Natural killer cell (primary cell): ENCODE measurements at places on chromosomes 13 and 19.

GRCh38 chr19:1822210-1822609 is 10.1 kb upstream of the ATP8B3 start:
- no peak for DNase-seq

- DNase-seq: no peak
These were observed 171.5 kb upstream of the CSNK1A1L start for GRCh38 chr13:37277007-37277406.

- no peak for DNase-seq
These were observed 110.8 kb upstream of the PABPC3 start for GRCh38 chr13:24985107-24985506.

DNA sequence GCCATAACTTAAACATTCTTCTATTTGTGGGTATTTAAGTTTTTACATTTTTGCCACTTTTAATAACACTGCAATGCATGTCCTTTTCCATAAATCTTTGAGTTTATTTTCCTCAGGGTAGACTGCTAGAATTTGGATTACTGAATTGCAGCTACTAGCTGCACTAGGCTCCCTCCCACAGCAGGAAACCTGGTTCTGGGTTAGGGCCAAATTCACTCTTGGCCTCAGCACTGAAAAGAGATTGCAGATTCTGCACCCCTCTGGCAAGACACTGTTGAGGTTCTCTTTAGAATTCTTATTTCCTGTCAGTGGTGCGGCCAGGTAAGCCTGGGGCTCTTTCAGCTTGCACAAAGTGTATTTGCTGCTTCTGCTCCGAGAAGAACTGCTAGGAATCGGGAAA is 155.7 kb downstream of the ENOX1 start:
- no peak for DNase-seq

DNA sequence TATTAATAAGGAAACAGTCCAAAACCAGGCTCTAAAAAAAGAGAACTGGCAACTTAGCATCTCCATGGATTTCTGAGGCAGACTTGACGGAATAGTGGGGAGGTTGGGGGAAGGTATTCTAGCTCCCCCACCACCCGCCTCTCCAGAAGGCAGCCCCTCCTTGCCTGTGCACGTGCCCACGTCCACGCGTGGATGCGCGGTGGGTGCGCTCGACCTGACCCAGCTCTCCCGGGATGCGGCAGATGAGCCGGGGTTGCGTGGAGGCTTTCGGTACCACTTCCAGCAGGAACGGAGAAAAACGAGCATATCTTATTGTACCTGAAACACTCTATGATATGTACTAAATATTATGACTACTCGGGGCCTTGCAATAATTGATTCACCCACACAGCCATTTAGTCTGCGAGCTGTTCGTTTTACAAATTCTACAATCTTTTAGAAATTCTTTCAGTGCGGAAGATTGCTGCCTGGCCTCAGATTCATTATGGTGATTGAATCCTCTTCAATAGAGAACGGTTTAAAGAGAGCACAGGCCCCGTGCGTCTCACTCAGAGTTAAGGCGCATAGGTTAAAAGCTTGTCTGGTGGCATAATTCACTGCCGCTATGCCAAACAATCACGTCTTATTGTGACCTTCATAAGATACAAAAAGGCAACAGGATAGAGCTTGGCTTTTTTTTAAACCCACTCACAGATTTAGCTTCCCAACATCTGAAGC is 117.9 kb downstream of the URI1 start:
- no peak for DNase-seq

GRCh38 chr19:39676004-39676403 is 20.3 kb downstream of the LGALS16 start:
- no peak for DNase-seq

DNA sequence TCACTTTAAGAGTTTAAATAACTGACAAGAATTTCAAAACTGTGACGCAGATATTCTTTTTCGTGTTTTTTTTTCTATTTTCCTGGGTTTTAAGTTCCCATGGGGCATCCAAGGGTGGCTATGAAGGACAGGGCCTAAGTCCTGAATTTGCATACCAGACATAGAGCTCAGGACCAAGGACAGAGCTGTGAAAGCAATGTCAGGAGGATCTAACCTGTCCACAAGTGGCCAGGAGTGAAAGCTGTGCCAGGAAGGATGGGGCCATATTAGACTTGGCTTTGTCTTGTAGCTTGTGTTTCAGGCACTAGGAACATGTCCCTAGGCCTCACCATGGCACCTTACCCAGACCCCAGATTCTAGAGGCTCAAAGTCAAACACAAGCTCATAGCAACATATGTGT is 289.4 kb upstream of the MIR17HG start:
- no peak for DNase-seq

GRCh38 chr13:73228546-73228945 is 169.7 kb downstream of the KLF5 start:
- no peak for DNase-seq

GRCh38 chr13:100465558-100465957 is 123.0 kb downstream of the GGACT start:
- no peak for DNase-seq

DNA sequence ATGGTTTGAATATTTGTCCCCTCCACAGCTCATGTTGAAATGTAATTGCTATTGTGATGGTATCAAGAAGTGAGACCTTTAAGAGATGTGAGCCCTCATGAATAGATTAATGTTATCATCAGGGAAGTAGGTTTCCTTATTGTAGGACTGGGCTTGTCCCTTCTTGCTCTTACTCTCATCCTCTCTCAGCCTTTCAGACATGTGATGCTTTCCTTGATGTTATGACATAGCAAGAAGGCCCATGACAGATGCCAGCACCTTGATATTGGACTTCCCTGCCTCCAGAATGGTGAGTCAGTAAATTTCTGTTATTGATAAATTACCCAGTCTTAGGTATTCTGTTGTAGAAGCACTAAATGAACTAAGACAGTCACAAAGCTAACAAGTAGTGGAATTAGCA is 5.7 kb upstream of the ZMYM2 start:
- no peak for DNase-seq

DNA sequence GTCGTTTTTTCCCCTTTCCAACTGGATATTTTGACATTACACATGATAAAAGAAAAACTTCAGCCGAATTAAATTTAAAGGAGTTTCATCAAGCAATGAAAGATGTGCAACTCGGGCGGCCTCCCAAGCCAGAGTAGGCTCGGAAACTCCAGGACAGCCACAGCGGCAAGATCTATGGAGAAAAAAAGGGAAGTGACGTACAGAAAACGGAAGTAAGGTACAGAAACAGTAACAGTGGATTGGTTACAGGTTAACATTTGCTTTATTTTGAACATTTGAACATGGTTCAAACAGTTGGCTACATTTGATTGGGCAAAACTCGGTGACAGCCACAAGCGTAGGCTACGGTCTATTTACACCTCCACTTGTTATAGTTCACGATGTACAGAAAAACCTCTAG is 30.5 kb upstream of the FAM124A start:
- no peak for DNase-seq

DNA sequence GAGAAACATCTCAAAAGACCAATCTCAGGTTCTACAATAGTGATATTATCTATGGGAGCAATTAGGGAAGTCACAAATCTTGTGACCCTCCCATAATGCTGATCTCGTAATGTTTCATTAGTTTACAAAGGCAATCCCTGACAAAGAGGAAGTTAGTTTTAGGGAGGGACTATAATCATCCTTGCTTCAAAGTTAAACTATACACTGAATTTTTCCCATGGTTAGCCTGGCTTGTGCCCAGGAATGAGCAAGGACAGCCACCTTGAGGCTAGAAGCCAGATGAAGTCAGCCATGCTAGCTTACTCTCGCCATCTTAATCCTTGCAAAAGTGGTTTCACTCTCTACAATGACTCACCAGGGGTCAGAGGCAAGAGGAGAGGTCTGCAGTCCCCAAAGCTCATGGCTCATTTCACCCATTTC is 5.4 kb downstream of the CEACAM3 start:
- no peak for DNase-seq

DNA sequence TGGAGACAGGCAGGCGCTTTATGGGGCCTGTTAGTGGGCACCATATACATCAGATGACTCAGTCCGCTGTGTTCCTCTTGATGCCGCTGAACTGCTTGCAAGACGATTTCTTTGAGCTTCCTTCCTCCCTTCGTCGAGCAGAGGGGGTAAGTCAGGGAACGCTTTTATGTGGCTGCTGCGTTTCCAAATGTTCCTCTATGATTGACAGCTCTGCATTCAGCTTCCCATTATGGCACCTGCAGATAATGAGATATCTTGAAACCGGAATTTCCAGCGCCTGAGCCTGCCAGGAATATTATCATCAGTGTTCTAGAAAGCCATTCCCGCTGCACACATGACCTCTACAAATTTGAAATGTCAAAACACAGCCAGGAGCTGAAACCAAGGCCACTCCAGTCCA is 257.0 kb downstream of the TSHZ3 start:
- no peak for DNase-seq

DNA sequence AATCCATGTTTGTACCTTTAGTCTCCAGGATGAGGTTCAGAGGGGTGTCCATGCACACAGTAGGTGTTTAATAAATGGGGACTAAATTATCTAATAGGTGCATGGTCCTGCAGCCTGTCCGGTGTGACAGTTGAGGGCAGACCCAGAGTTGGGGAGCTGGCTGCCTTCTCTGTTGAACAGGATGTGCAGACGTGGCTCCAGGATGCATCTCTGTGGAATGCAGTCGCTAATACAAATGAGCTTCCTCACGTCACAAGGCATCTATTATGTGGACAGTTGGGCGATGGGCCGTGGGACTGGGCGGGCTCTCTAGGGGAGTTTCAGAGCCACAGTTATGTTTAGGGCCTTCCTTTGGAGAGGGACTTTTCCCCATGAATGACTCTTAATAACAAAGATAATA is 71.0 kb downstream of the SIPA1L3 start:
- no peak for DNase-seq

DNA sequence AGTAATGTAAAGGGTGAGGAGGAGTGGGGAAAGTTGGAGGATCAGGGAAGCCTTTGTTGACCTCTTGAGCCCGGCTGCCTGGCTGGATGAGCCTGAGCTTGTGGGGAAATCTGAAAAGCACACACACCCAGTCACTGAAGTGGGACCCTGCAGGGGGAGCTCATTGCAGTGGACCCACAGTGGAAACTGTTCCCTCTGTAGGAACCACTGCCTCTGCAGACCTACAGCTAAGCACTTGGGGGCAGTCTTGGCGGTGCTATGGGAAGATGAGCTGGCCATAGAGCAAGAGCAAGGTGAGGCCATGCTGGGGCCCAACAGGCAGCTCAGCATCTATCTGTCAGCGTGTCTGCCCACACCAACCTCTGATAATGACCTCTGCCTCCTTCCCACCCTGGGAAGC is 294.8 kb downstream of the TSHZ3 start:
- no peak for DNase-seq

- DNase-seq: peak; percentile 35
These were observed 1.0 kb downstream of the SMIM24 start for GRCh38 chr19:3479177-3479833.

DNA sequence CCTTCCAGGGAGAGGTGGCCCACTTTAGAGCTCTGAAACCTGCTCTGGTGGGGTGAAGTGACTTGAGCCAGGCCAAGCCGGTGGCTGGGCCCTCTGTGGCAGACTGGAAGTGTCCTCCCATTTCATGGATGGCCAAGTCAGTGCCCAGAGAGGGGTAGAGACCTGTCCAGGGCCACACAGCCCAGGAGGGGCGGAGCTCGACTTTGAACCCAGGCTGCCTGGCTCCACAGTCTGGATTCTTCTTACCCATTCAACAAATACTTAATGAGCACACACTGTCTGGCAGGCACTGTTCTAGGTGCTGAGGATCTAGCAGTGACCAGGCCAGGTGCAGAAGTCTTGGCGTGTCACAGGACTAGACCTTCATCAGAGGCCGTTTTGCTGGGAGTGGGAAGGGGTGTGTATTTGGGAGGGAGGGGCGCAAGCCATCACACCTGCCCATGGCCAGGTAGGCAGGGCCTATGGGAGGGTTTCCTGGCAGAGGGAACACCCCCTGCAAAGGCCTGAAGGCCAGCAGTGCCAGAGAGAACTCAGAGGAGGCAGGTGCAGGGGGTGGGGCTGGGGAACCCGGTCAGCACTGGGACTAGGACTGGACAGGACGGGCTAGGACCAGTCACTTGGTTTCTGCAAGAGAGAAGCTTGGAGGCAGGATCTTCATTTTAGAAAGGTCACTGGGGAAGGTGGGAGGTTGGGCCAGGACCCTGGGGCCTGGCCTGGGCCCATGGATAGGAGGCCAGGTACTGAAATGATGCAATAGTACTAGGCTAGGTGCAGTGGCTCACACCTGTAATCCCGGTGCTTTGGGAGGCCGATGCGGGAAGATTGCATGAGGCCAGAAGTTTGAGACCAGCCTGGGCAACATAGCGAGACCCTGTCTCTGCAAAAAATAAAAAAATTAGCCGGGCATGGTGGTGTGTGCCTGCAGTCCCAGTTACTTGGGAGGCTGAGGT is 31.8 kb downstream of the DNM2 start:
- DNase-seq: no peak

DNA sequence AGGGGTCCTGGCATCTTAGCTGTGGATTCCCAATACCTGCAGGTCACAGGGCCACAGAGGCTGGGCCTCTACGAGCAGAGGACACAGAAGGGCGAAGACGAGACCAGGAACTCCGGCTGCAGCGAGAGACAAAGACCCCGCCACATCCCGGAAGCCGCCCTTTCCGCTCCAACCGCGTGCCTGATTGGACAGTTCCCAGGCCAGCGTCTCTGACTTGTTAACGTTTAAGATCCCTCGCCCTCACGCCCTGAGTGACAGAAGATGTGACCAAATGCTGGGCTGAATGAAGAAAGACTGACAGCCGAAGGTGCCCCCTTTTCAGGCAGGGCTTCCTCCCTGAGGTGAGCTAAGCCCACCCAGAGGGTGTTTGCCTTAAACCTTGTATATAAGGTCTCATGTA is at the start of gene ZNF98:
TSS of gene ZNF98 (minus strand) at position 136 of the 400 bp plus-strand sequence. CDS start at position 14, 122 bp downstream.
- no peak for DNase-seq

GRCh38 chr13:101763191-101763590 is 310.7 kb downstream of the ITGBL1 start:
- DNase-seq: no peak

DNA sequence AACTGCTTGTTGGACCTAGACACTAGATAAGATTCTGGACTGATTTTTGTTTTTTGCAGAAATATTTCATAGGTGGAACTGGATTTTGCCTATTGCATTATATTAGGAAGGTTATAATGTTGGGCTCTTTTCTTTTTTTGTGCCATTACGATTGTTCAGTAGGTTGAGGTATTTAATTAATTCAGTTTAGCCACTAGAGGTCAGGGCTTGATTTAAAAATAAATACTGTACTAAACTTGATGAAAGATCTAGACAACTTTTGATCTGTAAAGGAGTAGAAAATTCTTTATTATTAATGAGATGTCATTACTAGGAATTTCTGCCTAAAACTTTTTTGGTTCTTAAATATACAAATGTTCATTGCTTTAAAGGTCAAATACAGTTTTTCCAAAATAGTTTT is 15.2 kb upstream of the SUPT20H start:
- no peak for DNase-seq
